ENCODE measurements at places on chromosomes 3 and 15.

- no peak for DNase-seq
Observed at GRCh38 chr15:81304226-81304625, 19.7 kb downstream of the STARD5 start.

GRCh38 chr3:29757054-29757777 lies 476.3 kb downstream of the RBMS3 start:
- DNase-seq, result no peak

DNA sequence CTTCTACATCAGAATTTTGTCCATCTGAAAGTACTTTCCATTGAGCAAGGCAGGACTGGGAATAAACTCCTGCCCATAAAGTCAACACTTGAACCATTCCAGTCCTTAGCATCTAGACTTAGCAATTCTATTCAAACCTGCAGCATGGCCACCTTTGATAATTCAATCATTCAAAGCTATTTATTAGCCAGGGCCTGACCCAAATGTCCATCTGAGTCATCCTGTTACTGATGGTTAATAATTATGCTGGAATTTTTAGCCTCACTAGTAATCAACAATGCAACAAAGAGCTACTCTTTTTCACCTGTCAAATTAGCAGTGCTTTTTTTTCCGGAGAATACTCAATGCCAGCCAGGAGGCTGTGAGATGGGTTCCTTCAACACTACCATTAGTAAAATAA lies 72.7 kb upstream of the SNRK start:
- no peak for DNase-seq

DNA sequence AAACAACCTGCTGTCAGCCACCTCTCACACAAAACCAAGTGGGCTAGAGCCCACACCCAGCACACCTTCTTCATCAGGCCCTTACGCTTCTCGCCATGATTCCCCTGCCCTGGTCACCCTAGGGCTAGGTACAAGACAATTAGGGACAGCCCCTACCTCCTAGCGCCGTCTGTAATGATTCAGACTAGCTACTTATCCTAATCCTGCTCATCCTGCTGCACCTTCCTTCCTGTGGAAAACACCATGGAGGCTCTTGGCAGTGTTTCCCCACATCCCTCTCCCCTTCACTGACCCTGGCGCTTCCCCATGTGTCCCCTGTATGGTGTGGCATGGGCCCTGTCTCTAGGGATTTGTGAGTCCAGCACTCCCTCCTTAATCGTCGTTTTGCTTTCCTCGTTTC lies 39.6 kb upstream of the ICE2 start:
- no peak for DNase-seq

- no peak for DNase-seq
Observed at GRCh38 chr15:78968539-78969271, 23.9 kb upstream of the CTSH start.

- no peak for DNase-seq
Observed at GRCh38 chr3:160478338-160478737, 28.8 kb upstream of the TRIM59 start.

All from stimulated activated CD8-positive, alpha-beta memory T cell treated with anti-CD3 and anti-CD28 coated beads, Interleukin-7, amount 100 ng/mL, for 48 hours (primary cell).